Effector memory CD4-positive, alpha-beta T cell (primary cell): ENCODE measurements at places on chromosomes 2 and 18.

DNA sequence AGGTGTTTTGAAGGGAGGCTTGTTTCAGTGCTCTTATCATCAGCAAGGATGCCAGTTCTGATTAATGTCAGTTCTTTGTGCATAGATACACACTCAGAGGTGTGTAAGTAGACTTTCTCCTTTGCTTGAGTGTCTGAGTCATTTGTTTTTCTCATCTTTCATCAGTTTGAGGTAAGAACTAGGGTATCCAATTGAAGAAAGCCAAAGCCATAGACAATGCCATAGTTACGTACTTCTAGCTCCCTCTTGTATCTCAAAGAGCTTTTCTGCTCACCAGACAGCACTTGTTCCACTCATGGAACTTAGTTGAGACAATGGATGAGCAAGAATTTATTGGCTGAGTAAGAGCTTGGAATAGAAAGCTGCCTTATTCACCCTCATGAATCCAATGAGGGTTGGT lies 520.1 kb downstream of the PIK3C3 start:
- DNase-seq: no peak

- no peak for DNase-seq
These were observed 35.8 kb upstream of the PTPN4 start for GRCh38 chr2:119723784-119724467.

DNA sequence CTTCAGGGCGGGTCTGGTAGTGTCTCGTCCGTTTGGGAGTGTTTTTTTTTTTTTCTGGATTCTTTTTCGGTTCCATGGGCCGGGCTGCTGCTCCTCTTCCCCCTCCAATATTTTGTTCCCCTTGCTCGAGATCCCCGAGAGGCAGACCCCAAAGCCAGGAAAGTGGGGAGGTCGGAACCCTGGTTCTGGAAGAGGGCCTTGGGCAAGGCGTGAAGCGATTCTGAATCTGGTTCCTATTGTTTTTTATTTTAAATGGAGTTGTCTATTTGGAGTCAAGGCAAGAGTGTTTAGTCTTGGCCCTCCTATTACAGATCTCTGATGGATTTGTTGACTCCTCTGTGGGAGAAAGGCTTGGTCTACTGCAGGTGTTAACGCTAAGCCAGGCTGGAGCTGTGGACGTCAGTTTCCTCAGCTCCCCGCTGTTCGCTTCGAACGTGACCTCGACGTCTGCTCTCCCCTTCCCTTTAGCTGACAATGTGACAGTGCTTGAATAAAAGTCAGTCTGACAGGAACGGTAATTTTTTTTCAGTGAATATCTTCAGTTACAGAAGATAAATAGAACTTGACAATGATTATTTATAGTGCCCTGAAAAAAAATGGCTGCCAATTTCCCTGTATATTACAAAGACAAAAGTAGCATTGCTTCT lies 683 bp upstream of the DNAJC27 start:
- no peak for DNase-seq

- DNase-seq: no peak
These were observed 233.7 kb downstream of the LOXHD1 start for GRCh38 chr18:46423226-46423805.

DNA sequence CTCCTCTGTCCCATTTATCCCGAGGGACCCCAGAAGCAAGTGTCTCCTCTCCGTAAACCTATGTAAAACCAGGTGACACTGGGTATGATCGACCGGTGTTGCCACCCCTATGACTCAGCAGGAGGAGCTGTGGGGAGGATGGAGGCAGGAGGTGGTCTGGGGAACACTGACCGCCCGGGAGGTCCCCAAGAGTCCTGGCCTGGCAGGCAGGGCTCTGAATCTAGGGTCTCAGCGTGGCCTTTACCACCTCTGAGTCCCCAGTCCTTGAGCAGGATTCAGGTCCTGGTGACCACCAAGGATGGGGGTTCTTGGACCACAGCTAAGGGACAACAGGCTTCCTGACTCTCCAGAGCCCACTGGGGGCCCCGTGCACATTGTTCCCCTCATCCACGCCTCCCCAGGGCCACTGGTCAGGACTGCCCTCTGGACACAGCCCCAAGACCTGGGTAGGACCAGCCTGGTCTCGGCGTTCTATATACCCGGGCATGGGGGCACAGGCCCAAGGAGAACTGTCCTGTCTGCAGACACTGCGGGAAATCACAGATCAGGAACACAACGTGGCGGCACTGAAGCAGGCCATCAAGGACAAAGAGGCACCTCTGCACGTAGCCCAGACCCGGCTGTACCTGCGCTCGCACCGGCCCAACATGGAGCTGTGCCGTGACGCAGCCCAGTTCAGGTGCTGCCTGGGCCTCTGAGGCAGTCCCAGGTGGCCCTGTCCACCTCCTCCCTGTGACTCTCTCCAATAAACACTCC lies 4.0 kb downstream of the TEKT4 start:
- DNase-seq: no peak

- no peak for DNase-seq
These were observed 27.7 kb downstream of the TMEM182 start for GRCh38 chr2:102789349-102790090.

GRCh38 chr2:86617738-86618137 lies 5.9 kb downstream of the RNF103 start:
- DNase-seq: no peak

- DNase-seq: no peak
These were observed 20.0 kb downstream of the KCNIP3 start for GRCh38 chr2:95317123-95317500.

DNA sequence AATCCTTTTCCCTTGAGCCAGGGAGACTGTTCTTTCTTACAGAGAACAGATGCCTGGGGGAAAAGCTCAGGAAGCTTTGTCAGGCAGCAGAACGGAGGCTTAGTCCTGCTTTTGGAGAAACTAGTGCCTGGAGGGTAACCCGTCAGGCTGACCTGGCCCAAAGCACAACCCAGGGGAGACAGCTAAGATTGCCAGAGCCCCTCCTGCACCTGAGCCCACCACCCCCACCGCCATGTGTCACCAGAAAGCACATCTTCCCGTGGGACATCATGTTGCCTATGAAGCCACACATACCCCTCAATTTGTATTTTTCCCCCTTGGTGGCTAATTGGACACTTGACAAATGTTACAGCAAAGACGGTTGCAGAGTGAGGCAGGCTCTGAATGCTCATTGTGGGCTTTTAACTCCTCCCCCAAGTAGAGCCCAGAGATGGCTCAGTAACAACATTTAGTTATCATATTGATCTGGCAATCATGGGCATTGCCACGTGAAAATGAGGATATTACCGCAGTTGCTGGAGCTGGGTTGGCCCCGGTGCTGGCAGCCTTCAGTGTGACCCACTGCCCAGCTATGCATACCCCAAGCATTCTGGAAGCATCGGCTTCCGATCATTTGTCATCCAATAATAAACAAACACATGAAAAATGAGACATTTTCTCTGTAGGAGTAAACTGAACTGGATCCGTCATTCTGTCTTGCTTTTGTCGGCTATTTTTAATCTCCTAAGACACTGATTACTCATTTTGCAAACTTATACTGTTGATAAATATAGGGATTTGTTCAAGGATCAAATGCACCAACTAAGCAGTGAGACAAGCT lies 229.5 kb downstream of the ATAD2B start:
- DNase-seq: no peak

GRCh38 chr18:58091099-58091611 lies 47.1 kb downstream of the NEDD4L start:
- DNase-seq: no peak
